AG20443 (cell line): ENCODE measurements at places on chromosomes 4 and X.
A peak's percentile ranks its signal among the peaks of the same experiment; 100 is the strongest.

GRCh38 chrX:585115-585808 is 45.3 kb upstream of the SHOX start:
- DNase-seq: no peak

GRCh38 chr4:103887191-103887590 is 167.4 kb upstream of the TACR3 start:
- no peak for DNase-seq

DNA sequence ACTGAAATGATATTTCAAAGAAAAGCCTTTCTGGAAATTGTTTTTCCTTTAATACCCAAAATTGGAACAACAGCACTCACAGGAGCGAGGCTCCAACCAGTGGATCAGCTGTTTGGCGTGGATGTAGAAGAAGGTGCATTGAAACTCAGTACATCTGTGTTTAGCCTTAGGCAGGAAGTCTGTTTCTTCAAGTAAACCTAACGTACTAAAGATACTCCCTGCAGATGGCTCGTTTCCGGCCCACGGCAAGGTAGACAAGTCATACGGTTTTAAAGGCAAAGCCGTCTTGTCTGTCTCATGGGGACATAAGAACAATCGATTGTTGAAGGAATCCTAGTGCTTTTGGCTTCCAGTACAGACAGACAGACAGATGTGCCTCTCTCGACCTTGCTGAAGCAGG is 50.0 kb upstream of the CLCN4 start:
- DNase-seq: no peak

DNA sequence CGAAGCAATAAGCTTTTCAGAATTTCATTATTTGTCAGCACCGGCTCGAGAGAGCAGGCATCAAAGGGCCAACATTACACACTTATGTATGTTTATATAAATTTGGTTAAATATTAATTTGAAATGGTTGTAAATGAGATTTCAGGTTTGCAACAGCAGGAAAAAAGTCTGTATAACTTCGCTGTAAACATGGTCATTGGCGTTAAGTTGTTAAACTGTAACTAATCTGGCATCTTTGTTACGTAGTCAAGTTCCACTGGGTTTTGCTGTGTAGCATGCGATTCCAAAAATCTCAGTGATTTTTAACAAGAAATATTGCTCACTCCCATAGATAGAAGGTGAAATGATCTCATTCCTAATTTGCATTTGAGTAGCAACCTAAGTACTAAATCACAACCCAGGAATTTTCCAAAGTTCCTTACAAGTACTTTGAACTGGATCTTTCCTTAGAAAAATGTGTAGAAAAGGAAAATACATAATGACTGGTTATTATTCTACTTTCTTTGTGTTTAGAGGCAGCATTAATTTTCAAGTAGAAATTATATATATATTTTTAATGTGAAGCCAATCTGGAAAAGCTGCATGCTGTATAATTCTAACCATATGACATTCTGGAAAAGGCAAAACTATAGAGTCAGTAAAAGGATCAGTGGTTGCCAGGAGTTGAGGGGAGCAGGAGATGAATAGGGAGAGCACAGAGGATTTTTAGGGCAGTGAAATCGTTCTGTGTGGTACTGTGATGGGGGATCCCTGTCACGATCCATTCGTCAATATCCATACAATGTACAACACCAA is 222.1 kb downstream of the CBR4 start:
- no peak for DNase-seq

- no peak for DNase-seq
These were observed 86.2 kb downstream of the WNK3 start for GRCh38 chrX:54271664-54272063.

- no peak for DNase-seq
These were observed 228.9 kb upstream of the GRID2 start for GRCh38 chr4:92074839-92075238.

GRCh38 chr4:107709916-107710315 is 10.1 kb downstream of the PAPSS1 start:
- DNase-seq: no peak

- peak; percentile 13 for DNase-seq
These were observed 146.5 kb upstream of the PCDH18 start for GRCh38 chr4:137678796-137679195.

DNA sequence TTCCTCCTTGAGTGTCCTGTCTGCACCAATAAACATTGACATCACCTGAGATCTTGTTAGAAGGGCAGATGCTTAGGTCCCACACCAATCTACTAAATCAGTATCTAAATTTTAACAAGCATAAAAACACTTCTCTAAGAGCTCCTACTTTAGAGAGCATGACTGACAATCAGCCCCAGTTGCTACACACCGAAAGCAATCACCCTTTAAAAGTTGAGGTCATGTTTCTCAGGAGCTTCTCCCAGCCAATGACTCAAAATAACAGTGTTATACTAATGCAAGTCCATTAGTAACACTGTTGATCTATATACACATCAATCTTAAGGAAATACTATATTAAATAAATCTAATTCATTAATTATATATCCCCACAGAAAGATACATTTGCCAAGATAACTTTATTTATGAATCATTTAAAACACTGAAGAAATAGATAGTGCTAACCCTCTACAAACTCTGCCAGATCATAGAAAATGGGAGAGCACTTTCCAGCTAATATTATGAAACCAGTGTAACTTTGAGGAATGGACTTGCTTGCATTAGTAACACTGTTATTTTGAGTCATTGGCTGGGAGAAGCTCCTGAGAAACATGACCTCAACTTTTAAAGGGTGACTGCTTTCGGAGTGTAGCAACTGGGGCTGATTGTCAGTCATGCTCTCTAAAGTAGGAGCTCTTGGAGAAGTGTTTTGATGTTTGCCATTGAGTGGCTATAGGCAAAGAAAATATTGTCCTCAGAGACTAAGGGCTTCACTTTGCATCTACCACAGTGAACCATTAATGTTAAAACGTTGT is 109.8 kb upstream of the HDX start:
- DNase-seq: no peak

- no peak for DNase-seq
These were observed 586.0 kb upstream of the AADAT start for GRCh38 chr4:170675568-170676262.

DNA sequence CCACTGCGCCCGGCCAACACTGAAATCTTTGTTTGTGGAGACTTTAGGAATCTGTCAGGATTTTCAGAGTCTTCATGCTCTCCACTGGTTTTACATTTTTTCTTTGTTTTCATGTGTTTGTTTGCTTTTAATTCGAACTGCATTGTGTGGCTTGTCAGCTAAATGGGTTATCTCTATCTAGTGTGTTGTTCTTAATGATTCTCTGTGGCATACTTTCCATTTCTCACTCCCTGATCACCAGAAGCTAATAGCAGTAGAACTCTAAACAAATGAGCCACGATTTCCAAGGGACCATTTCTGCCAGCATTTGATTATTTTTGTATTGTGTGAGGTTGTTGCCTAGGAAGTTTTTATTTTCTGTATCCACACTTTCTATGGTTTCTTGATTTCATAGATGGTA is 352.4 kb downstream of the CAMK2D start:
- no peak for DNase-seq

- no peak for DNase-seq
These were observed 484.1 kb downstream of the SMARCA1 start for GRCh38 chrX:129039176-129039575.
